ENCODE measurements at places on chromosomes 3 and 15.

GRCh38 chr3:15556512-15556911 is 35.0 kb upstream of the COLQ start:
- no peak for DNase-seq

DNA sequence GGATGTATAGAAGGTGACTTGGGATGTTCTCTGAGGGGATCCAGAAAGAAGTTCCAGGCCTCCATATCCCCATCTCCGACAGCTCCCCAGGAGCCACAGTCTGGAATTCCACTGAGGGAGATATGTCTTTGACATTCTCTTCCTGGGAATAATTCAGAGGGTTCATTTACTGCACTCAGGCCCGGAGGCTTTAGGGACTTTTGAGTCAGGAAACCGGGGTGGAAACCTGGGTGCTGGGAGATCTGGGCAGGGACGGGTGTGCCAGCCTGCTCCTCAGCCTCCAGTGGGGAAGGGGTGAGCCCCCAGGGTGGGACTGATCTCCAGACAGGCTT is 147.7 kb downstream of the SMAD6 start:
- DNase-seq = no peak

DNA sequence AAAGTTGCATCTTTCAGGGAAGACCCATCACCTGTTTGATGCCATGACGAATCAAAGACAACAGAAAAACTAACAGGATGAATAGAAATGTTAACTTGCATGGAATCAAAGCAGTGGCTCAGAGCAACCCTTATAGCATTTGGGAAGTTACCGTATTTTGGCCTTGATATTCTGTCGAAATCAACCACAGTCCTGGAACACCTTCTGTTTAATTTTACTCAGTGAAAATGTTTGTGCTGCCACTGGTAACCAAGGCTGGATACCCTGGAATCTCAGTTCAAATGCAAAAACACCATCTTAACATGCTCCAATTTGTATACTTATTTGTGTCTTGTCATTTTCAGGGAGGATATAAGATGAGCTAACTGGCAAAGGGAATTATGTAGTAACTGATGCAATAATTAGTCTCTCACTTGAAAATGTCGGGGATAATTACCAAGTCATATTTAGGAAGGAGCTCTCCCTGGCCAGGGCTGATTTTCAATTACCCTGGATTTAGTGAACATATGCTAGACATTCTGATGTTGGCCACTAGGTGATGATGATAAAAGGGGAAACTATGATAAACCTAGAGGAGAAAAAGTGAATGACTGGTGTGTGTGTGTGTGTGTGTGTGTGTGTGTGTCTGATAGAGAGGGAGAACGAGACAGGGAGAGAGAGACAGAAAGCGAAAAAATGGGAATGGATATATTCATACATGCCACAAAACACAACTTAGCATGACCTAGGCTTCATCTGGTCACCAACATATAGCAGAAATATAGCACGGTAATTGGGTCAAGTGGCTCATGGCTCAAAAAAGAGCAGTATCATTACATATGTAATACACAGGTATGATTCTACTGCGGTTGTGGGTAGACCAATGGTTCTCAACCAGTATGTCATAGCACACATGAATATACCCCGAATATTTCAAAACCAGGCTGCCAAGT is 19.0 kb upstream of the PRICKLE2 start:
- DNase-seq = no peak

DNA sequence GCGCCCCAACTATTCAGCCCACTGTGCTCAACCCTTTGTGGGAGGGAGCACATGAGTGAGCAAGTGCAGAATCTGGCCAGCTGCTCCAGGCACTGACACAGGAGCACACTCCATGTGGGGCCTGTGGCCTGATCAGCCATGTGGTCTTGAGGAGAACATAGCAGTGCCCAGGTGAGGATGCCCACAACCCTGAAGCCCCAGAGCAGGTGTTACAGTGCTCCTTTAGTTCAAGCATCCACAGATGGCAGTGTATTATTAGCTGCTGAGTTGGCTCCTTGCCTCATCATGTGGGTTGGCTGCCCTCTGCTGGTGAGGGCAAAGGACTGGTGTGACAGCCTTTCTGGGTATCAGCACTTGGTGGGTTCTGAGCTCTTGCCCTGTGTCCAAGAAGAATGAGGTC is 1588.2 kb downstream of the SI start:
- no peak for DNase-seq

DNA sequence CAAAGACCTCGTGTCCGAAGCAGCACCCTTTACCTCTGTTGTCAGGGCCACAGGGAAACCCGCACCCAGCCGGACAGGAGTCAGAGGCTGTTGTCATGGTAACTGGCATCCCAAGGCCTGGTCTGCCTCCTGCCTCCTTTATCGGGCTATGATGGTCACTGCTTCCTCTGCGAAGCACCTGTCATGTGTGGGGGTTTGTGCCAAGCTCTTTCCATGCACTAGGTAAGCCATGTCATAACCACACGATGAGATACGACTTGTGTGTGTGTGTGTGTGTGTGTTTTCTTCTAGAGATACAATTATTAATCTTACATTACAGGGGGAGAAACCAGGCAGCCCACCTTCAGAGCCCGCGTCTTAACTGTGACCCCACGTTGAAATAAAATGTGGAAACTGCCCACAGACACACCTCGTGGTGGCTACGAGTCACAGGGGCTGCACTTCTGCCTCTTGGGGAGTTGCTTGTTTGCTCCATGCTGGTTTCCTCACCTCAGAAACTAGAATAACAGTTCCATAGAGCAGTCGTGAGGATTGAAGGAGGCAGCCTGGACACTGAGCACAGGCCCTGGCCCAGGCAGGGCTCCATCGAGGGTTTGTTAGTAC is 18.0 kb downstream of the ZDHHC19 start:
- no peak for DNase-seq

GRCh38 chr3:179174898-179175297 is 26.7 kb downstream of the PIK3CA start:
- no peak for DNase-seq

- peak; percentile 29 for DNase-seq
Observed at GRCh38 chr3:53254509-53255422, 1.1 kb downstream of the TKT start.

DNA sequence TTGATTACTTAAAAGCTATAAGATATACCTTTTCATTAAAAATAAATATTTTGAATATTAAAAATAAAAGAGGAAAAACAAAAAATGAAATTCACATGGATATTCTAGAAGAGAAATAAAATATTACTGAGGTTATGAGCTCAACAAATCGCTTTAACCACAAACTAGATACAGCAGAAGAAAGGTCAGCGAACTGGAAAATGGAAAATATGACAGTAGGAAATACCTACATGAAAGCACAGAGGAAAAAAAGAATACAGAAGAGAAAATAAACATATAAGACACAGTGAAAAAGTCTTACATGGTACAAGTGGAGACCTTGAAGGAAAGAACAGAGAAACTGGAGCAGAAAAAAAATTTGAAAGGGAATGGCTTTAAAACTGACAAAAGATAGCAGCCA is 33.2 kb downstream of the SCAPER start:
- no peak for DNase-seq

GRCh38 chr3:25412269-25412668 is 15.8 kb upstream of the RARB start:
- DNase-seq = no peak

DNA sequence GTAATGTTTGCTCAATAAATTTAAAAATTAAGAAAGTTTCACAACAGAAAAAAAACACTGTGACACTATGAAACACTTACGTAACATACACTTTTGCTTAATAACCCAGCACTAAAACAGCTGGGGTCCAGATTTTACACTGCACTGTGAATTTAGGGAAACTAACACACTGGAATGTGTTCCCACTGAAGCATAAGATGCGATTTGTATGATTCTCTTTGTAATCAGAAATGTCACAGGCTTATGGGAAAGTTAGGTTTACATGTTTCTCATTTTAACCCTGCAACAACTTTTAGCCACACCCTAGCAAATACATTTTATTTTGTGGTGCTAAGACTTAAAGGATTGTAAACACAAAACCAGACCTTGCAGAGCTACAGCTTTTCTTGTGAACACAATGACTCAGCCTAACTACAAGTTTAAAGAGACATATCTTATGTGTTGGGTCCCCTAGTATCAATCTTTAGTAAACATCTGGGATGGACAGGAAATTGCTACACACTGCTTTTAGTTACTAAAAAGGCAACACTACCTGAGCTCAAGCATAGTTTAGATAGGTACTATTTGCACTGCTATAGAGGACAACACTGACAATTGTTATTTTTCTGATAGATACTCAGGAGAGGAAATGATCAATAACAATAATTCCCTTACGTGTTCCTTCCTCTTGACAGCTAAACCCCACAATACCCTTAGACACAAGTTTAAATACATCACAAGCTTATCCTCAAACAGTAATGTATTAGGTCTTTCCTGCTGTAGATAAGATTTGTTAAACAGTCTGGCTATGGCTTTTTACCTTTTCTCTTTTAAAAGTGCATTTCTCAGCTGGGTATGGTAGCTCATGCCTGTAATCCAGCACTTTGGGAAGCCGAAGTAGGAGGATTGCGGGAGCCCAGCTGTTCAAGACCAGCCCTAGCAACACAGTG is 3.8 kb downstream of the PLD1 start:
- DNase-seq = no peak

DNA sequence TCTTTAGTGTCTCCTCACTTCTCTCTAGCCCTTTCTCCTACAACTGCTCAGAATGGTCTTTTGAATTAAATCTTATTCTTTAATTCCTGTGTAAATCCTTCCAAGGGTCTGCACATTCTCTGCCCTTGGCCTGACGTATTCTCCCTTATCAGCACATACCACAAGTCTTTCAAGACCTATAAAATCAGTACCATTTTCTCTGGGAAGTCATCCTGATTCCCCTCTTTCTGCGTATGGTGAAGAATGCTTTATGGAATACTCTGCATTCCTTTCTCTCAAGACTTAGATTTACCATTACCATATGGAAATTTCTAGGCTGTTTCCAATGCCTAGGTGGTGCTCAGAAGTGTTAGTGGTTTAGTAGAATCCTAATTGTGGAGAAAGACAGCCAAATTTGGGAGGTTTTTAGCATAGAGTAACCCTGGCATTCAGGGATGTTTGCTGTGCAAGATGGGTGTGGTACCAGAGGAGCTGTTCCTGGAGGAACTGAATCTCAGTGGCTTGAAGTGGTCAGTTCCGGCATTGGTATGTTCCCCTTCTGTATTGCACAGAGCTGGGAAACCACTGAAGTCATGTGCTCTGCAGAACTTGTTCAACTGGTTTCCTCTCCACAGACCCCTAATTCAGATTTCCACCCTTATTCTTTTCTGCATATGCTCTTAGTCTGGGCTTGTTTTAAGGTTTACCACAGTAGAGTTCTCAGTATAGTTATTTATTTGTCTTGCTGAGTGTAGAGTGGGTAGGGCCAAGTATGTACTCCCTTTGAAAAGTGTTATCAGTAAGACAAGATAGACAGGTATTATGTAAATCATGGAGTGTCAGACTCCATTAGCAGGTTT is 24.5 kb downstream of the IQGAP1 start:
- DNase-seq = no peak

DNA sequence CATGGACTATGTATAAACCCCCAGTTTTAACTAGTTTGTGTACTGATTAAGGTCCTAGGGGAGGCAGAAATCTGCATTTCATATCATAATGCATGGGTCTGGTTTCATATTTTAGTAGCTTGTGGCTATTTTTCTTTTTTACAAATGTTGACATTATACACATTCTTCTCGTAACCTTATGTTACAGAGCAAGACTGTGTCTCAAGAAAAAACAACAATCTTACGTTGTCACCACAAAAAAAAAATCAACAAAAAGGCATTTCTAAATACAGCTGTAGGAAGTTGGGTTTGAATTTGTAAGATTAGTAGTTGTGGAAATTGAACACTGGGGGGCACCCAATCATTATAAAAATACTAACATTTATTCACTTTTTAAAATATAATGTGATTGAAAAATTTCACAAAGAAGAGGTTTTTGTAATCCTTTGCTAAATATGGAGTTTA is 17.9 kb downstream of the SERP1 start:
- no peak for DNase-seq

- no peak for DNase-seq
Observed at GRCh38 chr15:70340494-70340870, 242.8 kb upstream of the TLE3 start.

GRCh38 chr3:192896208-192896607 is 21.4 kb downstream of the MB21D2 start:
- no peak for DNase-seq

DNA sequence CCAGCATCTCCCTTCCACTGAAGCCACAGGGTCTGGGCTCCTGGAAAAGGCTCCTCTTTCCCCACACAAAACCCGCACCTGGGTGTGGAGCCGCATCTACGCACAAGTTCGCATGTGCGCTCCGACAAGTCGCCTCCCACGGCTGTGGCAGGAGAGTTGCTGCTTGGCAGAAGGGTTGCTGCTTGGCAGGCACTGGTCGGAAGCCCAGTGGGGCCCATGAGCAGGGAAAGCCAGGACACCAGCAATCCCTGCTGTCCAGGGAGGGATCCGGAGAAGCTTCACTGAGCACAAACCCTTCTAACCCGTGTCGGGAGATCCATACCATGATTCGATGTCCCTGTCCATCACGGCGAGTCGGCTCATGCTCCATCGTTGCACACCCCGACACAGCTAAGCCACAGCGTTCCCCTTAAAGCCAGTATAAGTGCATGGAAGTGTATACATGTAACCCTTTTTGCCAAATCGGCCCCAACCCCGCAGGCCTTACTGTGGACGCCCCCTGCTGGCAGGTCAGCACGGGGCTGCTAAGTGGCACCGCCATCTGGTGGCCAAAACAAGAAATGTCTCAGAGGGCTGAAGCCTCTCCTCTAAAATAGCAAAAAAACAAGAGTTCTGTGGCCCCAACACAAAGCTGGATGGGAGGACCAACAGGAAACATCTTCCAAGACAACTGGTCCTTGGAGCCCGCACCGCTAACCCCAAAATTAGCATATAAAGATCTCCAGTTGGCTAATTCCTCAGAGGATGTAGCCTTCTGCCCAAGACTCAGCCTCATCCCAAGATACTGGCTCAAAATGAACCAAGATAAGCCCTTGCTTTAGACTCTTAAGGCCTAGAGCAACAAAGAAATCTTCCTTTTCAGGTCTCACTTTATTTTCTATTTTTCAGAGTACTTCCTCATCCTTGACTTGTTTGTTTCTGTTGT is 8.3 kb downstream of the ANKRD63 start:
- peak; percentile 81 for DNase-seq
